ENCODE measurements at places on chromosomes 6 and 20.

DNA sequence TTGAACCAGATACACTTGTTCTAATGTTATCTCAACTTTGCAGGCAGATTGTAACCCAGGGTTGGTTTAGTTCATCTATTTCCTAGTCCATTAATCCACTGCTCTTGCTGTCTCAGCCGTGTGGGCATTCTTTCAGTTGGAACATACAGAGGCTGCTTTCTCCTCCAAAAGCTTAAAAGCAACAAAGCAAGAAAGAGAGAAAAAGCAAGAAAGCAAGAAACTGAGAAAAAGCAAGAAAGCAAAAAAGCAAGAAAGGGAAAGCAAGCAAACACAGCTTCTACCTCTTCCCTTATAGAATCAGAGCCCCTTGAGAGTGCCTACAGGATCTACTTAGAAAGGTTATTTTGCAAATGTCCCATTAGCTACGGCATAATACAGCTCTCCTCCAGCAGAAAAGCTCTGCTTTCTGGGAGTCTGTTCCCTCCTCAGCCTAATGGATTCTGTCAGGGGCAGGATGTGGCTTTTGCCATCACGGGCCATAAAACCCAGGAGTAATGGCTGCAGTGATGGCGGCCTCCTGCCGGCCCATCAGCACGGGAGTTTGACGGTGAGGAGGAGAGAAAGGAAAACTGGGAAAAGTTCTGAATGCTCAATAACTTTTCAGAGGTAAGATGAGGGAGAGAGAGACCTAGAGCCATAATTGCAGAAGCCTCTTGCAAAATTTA is 156.8 kb upstream of the JARID2 start:
- DNase-seq = peak; percentile 57

DNA sequence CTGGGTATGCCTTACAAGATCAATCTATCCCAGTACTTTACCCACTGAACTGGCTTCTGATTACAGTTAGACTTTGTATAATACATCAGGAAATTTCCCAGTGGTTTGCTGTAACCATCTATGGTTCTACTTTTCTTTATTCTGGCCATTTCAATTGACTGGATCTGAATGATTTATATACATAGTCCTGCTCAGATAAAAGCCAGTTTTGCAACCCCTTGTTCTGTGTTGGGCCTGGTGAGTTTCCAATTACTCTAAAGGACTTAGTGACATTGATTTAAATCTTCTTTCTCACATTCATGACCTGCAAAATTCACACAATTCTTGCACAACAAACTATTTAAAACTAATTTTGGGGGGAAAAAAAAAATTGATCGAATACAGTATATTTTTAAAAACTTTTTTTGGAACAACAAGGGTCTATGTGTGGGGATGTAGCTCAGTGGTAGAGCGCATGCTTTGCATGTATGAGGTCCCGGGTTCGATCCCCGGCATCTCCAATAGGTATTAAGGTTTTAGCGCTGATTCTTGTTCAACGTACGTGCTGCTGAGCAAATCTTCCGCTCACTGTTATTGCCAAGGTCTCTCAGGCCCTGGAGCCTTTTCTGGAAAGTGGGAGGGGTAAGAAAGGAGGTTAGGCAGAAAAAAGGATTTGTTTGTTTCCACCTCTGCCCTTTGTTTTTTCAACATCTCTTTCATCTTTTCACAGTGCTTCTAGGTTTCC is 117.5 kb downstream of the GPX5 start:
- DNase-seq = peak; percentile 80

- DNase-seq = no peak
These were observed 669.5 kb upstream of the MARCKS start for GRCh38 chr6:113187661-113188060.

- no peak for DNase-seq
These were observed 17.4 kb upstream of the ARMC12 start for GRCh38 chr6:35719404-35719829.

- no peak for DNase-seq
These were observed 285.6 kb downstream of the SAMD5 start for GRCh38 chr6:147793871-147794643.

GRCh38 chr6:8888468-8888867 is 453.1 kb upstream of the SLC35B3 start:
- no peak for DNase-seq

DNA sequence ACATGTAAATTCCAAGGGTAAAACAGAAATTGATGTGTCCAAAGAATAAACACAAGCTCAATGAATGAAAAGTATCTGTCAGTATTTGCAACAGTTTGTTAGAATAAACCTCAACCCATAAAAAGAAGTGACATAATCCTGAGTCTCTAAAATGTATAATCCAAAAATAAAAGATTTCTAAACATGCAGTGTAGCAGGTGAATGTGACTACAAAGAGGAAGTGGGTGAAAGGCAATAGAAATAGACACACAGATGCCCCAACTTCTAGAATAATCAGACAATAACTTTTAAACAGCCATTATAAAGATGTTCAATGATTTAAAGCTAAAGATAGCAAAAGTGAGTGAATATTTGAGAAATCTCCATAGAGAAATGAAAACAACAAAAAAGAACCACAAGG is 1009.2 kb upstream of the GJE1 start:
- DNase-seq = no peak

DNA sequence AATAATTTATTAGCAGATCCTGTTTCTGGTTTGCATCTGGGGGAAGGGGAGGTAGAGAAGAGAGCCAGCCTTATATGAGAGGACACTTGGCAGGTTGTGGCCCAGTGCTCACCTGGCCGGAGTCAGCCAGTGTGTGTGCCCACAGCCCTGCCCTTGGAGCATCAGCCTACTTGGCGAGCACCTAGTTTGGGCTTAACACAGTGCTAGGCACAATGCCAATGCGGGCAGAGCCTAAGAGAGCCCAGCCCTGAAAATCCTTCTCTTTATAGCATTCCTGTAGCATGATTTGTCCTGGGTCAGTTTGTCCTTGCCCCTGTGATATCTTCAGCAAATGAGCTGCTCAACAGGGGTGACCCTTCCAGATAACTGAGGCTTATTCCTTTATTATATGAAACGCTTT is 73.0 kb downstream of the SLX4IP start:
- no peak for DNase-seq

GRCh38 chr6:75830959-75831885 is 82.2 kb downstream of the MYO6 start:
- DNase-seq = no peak

DNA sequence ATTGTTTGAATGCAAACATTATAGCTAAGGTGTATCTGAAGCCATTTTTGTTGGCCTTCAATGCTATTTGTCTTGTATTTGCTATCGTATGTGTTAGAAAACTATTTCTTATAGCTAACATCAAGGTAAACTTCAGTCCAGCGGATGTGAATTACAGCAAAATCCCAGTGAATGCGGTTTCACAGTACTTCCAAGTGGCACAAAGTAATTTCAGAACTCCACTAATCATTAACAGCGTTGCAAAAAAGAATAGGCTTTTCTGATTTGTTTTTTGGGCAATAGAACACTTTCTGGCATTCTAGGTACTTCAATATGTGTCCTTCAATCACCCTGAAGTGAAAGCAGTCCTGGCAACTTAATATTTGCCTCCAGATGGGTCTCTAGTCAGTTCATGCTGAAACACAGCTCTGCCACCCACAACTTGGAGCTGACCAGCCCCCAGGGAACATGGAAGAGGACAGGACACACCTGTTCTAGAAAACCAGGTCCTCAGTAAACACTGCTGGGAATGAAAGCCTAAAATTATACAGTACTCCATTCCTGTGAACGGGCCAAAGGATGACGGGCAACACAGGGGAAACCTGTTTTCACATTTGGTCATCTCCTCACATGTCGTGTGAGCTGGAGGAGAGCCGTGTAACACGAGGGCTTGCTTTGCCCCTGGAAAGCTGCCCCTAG is 9.7 kb upstream of the MRPS10 start:
- DNase-seq = no peak

DNA sequence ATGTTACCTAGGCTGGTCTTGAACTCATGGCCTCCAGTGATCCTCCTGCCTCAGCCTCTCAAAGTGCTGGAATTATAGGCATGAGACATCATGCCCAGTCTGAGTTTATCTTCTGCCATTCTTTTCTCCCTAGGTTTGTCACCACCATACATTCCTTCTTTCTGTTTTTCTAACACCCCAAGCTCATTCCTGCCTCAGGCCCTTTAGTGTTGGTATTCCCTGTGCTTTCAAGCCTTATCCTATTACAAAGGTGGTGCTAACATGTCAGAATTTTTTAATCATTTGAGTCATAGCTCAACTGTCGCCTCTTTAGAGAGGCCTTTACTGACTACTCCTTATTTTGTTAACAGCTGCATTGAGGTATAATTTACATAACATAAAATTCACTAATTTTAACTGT is 221.1 kb upstream of the PRSS16 start:
- no peak for DNase-seq

- DNase-seq = no peak
These were observed 33.0 kb downstream of the SPTLC3 start for GRCh38 chr20:13041574-13042457.

GRCh38 chr6:161826512-161826911 is 552.7 kb upstream of the AGPAT4 start:
- DNase-seq = no peak

GRCh38 chr6:455006-455585 is 63.5 kb downstream of the IRF4 start:
- no peak for DNase-seq

DNA sequence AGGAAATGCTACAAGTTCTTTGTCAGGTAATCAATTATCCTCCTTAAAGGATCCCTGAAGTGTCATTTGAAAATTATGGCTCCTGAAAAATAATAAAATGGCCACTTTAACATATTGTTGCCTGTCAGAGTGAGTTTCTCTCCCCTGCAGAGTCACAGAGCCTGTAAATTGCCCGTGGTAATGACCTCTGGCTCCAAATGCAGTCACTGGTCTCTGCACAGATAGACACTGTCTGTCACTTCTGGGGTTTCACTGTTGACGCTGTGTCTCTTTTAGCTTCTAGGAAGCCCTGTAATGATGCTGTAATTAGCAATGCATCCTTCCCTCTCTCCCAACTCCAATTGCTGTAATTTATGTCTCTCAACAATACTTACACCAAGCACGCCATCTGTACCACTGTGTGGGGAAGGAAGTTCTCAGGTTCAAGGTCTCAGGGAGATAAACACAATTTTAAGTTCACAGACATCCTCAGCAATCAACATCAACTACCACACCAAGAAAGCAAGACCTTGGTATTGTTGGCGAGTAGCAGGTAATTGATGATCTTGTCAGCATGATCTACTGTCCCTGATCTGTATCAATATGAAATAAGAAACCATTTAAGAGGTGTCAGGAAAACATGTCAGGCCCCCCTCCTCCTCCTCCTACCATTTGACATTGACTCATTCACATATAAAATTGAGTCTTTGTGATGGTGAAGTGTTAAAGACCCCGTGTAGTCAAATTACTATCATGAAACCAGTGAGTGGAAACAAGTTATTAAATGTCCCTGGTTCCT is 91.2 kb upstream of the SULF2 start:
- DNase-seq = no peak

GRCh38 chr6:139699911-139700310 is 325.5 kb upstream of the CITED2 start:
- no peak for DNase-seq

GRCh38 chr6:80259118-80259517 is 152.6 kb downstream of the BCKDHB start:
- DNase-seq = no peak

- DNase-seq = no peak
These were observed 8.3 kb downstream of the RIPOR2 start for GRCh38 chr6:24927277-24927955.

DNA sequence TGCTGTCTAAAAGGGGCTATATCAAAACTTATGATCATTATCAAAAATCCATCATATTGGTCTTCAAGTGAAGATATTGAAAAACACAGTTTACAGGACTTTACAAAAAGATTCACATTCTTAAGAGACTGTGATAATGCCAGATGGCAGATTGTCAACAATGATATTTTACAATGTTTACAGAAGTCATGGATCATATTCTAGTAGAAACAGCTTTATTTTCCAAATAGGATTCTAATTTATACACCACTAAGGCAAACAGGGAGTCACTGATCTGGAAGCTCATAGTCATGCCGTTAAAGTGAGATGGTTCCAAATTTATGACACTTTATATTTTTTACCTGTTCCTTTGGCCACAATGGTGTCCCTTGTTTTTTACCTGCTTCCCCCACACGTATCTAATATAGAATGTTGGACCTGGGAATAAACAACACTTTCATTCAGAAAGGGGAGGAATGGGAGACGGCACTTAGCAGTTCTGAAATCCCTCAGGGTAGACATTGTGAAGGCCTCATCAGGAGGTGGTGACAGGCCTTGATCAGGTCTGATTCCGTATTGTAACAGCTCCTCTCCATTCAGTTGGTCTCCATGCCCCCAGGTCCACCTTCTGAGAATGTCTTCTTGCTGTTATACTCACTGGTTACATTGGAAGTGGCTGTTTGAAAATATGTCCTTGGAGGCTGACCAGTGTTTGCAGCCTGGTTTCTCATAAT is 228.6 kb downstream of the ADGB start:
- no peak for DNase-seq

DNA sequence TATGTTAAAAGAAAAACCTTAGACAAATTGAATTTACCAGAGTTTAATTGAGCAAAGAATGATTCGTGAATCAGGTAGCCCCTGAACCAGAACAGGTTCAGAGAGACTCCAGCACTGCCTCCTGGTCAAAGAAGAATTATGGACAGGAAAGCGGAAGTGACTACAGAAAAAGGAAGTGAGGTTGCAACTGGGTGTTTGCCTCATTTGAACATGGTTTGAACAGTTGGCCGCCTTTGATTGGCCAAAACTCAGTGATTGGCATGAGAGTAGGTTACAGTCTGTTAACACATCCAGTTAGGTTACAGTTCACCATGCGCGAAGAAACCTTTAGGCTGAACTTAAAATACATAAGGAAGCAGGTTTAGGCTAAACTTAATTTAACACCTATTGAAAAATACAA is 248.8 kb downstream of the TFAP2A start:
- no peak for DNase-seq

DNA sequence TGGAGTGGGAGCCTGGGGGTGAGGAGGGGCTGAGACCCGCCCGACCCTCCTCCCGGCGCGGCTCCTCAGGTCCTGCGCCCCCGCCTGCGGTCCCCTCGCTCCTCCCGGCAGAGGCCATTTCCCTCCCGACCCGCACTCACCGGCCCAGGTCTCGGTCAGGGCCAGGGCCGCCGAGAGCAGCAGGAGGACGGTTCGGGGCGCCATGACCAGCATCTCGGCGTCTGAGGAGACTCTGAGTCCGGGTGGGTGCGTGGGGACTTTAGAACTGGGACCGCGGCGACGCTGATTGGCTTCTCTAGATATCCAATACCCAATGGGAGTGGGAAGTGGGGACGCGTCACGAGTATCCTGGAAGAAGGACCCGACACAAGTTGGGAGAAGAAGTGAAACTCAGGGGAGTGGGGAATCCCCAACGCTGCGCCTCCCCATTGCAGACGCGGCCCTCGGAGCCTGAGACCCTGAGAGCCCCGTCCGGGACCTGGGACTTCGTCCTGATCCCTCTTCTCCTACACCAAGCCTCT is at the start of gene HLA-B:
Gene HLA-B (minus strand): TSS at position 234 of the 521 bp plus-strand sequence. CDS start 21 bp downstream, at position 213.
- DNase-seq = peak; percentile 93

DNA sequence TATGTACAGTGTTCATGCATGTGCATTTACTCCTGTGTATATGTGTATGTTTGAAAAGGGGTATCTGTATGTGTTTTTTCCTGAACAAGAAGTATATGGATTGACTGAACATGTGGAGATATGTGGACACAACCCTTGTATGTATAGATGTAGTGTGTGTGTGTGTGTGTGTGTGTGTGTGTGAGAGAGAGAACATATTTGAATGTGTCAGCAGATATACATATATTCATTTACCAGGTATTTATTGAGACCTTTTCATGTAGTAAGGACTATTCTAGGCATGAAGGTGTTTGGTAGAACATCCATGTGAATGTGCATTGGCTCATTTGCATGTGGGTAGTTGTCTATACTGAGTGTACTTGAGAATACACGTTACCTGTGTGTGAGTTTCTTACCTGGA is 39.3 kb downstream of the EIF2S2 start:
- DNase-seq = no peak

GRCh38 chr6:133995758-133996157 is 42.7 kb downstream of the TBPL1 start:
- no peak for DNase-seq
